Choroid plexus epithelial cell (primary cell): ENCODE measurements at places on chromosomes 4 and X.

GRCh38 chrX:63350465-63350877 is 661 bp downstream of the SPIN4 start:
- DNase-seq = no peak

DNA sequence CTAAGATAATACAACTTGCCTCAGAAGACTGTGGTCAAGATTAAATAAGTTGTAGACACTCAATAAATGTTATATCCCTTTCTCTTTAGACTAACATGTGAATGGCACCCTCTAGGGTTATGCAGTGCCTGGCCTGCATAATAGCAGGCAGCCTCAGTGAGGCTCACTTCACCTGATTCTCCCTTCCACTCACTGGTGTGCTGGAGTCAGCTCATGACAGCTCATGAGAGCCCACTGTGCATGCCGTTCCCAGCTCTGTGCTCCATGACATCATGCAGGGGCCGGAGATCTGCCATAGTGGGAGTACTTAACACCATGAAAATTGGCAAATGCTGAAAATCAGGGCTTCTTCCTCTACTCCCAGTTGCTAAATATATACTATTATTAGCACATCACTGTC is 64.5 kb downstream of the TEC start:
- peak; percentile 23 for DNase-seq

- peak; percentile 55 for DNase-seq
Observed at GRCh38 chr4:82900066-82900410, 497 bp upstream of the THAP9 start.

GRCh38 chr4:110332483-110332882 is 134.1 kb upstream of the ELOVL6 start:
- no peak for DNase-seq

GRCh38 chr4:14337892-14338584 is 664.2 kb upstream of the CPEB2 start:
- peak; percentile 43 for DNase-seq

DNA sequence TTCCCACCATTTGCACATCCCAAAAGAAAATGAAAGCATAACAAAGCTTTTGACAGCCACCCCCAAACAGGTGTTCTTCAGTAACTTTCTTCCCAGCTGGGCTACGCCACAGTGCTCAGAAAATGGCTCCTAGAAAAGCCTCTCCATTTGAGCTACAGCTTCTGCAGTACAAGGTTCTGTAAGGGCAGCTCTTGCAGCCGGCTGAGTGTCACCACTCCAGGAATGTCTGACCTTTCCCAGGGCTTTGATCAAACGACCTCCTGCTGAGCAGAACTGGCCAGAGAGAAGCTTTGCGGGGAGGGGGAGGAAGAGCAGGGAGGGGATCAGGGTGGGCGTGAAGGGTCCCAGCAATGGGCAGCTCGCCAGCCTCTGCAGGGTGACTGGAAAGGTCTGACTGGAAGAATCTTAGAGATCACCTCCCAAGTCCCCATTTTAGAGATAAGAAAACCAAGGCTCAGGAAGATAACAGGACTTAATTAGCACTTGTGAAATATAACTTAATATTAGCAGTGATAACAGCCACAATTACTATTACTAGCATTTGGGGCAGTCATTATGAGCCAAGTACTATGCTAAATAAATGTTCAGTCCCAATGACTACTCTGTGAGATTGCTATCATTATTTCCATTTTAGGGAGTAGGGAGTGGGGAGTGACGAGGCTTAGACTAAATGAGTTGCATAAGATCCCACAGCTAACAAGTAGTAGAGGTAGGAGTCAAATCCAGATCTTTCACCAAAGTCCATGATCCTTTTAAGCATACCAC is 51.1 kb downstream of the LEF1 start:
- peak; percentile 30 for DNase-seq

DNA sequence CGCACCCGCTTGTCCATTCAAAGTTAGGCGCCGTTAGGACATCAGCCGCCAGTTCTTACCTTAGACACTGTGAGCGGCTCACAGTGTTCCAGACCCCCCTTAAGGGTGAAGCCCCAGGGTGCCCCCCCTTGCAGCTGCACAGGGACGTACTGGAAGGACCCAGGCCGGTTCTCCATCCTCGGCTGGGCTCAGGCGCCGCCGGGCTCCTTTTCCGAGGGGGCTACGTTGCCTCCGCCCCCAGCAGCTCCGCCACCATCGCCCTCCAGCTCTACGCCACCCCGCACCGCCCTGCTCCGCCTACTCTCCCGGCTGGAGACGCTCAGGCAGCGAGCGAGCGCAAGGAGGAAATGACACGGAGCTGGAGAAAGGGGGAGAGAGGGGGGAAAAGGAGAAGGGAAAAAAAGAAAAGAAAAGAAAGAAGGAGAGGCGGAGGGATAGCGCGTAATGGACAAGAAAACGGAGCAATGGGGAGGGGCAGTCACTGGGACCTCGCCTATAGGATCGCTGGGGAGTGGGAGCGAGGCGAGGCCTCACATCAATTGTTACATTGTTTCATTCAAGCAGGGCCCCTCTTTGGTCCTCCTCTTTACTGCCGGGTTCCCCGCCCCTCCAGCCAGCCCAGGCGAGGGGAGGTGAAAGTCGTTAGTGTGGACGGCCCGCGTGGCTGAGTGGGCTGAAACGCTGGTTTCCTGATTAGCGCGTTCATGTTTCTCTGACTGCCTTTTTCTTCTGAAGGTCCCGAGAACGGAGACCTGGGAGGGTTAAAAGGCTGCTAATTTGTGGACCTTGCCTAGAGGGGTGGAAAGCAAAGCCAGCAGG is at the start of gene SHROOM4:
Gene SHROOM4, minus strand, starts transcription at position 352 of the 819 bp plus-strand sequence. Its CDS starts 176 bp downstream, at position 176.
- DNase-seq = peak; percentile 64

GRCh38 chrX:136694431-136695087 is 46.6 kb downstream of the CD40LG start:
- peak; percentile 76 for DNase-seq

GRCh38 chr4:5955201-5955821 is 62.4 kb upstream of the CRMP1 start:
- no peak for DNase-seq

DNA sequence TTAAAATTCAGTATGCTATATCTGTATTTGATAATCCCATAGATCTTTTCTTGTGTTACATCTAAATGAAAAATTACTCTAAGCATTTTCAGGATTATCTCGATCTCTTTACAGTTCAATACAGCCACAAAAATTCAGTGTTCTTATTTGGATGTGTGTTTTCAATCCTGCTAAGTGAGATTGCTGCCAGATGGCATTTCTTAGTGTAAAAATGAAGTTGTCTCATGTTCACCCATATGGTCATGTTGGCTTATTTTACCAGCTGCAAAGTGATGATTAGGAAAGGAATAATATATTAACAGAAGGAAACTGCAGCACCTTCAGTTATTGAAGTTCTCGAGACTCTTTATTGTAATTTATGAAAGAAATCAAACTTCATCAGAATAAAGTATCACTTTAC is 12.1 kb upstream of the FAM47A start:
- no peak for DNase-seq

DNA sequence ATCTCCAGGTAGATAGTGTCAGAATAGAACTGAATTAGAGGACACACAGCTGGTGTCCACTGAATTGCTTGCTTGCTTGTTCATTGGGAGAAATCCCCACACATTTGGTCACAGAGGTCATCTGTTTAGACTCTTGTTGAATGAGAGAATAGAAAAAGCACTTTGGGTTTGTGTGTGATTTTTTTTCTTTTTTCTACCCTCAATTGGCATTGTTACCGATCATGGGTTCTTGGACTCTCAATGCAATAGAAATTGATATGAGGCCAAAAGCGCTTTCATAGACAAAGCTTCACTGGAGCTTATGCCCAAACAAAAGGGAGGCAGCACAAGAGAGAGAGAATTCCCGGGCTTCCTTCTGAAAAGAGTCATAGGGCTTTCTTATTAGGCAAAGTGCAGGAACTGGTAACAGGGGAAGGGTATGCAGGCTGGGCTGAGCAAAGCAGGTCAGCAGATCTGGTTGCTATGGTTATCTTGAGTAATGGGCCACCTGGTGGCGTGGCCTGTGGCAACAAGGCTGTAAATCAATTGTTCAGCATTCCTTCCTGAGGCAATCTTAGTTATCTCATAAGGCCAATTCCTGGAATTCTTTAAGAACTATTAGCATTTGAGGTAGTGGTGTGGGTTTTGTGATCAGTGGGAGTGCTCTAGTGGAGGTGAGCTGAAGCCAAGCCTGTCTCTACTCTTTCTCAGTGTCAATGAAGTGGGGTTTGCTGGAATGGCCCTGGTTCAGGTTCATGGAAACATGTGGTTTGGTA is 5.3 kb upstream of the GPR82 start:
- peak; percentile 28 for DNase-seq

DNA sequence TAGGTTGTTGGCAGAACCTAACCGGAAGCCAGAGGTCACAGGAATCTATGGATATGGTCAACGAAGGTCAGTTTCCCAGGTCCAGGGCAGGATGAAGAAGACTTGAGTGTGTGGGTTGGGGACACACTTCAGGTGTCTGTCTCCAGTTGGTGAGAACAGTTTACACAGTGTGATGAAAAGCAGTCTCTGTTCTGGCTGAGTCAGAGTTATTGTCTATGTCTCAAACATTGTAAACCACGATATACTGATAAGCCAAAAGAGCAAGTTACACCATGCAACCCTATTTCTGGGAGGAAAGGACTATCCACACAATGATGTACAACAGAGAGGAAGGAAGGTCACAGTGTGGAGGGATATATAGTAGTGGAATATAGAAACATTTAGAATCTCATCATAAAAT is 187.1 kb upstream of the C1QTNF7 start:
- peak; percentile 51 for DNase-seq

- DNase-seq = peak; percentile 61
Observed at GRCh38 chrX:48540028-48540375, 488 bp downstream of the TBC1D25 start.

- DNase-seq = no peak
Observed at GRCh38 chr4:185117300-185117934, 25.6 kb upstream of the SLC25A4 start.

DNA sequence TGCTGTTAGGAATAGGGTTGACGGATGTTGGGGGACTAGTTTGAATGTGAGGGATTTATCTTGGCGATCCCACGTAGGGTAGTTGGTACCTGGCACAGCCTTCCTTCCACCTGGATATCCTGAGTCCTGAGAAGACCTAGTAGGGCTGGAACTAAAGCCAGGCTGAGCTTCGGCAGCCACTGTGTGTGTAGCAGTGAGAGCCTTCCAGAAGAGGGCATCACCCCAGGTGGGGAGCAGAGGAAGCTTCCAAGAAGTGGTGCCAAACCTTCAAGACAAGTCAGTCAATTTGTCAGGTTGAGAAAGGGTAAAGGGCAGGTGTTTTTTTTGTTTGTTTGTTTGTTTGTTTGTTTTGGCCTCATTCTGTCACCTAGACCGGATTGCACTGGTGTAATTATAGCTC is 1.2 kb upstream of the FGFBP2 start:
- DNase-seq = no peak

DNA sequence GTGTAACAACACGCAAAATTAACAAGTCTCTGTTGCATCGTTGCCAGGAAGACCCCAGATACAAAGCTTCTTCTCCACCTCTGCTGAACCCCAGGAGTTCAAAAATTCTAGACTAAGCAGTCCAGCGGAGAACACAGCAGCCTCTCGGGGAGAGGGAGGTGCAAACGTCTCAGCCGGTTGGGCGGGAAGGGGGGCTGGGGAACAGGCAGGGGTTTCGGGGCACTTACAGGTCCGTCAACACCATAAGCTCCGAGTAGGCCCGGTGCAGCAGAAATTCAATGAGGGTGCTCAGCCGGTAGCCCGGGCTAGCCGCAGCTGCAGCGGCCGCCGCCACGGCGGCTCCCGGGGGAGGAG is 394 bp downstream of the MED14 start:
- DNase-seq = peak; percentile 24

DNA sequence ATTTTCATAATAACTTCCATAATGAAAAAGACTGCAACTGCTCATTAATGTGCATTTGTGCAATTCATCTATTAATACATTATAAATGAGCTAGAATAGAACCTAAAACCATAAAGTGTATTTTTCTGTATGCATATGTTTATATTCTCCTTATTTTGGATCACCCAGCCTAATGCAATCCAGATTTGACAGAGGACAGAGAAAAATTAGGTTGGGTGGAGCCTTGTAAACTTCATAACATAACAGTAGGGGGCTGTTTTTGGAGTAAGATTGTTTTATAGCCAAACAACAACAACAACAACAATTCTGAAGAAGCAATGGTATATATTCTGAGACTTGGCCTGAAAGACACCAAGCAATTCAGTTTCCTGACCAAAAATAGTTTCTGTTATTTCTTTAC is 615.3 kb upstream of the SLIT2 start:
- DNase-seq = no peak

DNA sequence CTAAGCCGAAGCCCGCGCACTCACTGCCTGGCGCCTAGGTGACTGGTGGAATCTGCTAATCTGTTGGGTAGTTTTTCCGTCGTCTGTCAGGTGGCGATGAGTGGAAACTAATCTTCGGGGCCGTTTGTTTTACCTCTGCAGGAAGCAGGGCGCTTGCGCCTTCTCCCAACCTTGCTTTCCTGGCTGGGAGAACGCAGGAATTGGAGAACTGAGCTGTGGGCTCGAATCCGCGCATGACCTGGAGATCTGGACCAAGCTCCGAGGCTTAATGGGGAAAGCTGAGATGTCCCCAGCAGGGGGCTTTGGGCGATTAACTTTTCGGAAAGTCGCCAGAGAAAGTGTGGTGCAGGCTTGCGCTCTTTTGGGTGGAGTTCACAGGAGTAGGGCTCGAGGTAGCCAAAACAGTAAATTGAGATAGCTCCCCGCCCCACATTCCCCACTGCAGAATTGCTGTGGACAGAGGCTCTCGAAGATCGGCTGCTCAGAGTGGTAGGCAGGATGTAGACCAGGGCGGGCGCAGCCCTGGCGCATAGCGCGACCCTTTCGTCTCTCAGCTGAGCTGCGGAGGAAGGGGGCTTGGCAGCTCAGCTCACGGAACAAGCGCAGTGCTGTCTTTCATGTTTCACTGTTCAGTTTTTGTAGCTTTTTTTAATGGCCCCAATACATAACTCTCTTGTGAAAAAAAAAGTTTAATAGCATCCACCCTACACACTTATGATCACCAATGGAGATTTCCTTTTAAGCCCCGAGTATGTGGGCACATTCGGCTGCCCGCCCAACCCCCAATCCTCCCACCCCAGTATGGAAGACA is 2.7 kb upstream of the FGF5 start:
- no peak for DNase-seq

DNA sequence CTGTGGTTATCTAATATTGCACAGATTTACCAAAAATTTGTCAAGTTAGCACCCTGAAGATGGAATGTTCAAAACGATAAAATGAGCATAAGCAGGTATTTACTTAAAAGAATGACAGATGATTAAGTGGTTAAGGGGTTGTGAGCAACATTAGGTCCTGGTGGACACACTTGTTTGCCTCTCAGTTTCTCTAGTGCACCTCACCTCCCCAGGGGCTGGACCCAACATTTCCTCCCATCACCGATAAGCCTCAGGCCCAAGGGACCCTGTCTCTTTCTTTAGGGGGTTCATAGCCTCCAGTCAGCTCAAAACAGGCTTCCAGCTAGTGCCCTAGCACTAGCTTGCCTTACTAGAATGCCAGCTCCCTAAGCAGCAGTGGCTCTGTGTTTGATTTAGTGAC is 88.0 kb downstream of the ATP11C start:
- DNase-seq = no peak

- no peak for DNase-seq
Observed at GRCh38 chr4:89307446-89308160, at the start of gene GPRIN3. TSS of gene GPRIN3 (minus strand) at chr4:89307800. CDS start at chr4:89250110, 57,690 bp downstream.

GRCh38 chrX:83845397-83845796 is 15.5 kb upstream of the CYLC1 start:
- DNase-seq = peak; percentile 30

- no peak for DNase-seq
Observed at GRCh38 chr4:16122308-16122711, 38.5 kb upstream of the PROM1 start.
